H9 (cell line): ENCODE measurements at places on chromosomes 7 and 10.
A peak's percentile ranks its signal among the peaks of the same experiment; 100 is the strongest.

DNA sequence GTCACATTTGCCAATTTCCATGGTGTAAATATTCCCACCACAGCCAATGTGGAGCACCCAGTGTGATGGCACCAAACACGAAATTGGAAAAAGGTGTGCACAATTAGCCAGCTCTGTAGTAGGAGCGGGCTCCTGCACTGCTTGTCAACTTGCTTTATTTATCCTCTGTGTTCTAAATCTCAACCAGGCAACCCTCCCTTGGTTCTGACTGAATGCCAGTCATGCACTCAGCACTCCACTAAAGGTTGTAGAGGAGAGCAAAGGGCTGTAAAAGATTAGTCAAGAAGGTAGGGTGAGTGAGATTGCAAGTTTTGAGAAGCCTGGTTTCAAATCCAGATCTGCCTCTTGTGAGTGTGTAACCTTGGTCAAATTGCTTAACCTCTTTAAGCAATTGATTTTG is 71.5 kb upstream of the EGR2 start:
- no peak for DNase-seq

- DNase-seq = no peak
Observed at GRCh38 chr7:621572-622285, 102.1 kb upstream of the PDGFA start.

GRCh38 chr10:34606890-34607289 is 208.2 kb downstream of the PARD3 start:
- no peak for DNase-seq

GRCh38 chr10:112962343-112962742 is 12.3 kb downstream of the TCF7L2 start:
- no peak for DNase-seq

DNA sequence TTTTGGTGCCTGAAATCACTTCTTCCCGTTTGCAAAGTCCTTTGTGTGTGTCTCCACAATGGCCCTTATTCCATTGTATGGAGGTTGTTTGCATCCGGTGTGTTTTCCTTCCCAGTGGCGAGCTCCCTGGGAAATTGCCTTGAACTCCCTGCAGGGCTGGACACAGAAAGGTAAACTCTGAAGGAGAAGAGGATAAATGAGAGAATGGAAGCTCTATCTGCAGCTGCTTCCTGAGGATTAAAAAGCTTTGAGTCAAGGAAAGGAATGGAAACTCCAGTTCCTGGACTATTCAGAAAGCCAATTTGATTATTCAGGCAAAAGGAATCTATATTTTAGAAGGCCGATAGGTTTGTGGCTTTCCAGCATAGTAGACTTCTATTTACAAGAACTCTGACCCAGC is 4.4 kb upstream of the GRK5 start:
- no peak for DNase-seq

DNA sequence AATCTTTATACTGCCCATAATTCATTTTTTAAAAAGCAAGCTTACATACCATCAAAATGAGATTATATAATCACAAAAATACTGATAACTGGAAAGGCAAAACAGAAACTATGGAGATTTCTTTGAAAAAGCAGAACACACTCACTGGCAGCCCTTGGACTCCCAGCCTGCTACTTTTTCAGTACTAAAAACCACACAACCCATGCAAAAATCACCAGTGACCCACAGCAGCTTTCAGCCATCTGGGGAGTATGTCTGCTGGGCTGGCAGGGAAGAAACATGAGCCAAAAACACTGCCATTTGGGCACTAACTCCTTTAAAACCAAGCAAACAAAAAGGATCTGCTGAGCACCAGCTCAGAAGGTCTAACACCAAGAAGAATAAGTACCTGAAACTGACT is 80.0 kb upstream of the DDC start:
- DNase-seq = no peak

DNA sequence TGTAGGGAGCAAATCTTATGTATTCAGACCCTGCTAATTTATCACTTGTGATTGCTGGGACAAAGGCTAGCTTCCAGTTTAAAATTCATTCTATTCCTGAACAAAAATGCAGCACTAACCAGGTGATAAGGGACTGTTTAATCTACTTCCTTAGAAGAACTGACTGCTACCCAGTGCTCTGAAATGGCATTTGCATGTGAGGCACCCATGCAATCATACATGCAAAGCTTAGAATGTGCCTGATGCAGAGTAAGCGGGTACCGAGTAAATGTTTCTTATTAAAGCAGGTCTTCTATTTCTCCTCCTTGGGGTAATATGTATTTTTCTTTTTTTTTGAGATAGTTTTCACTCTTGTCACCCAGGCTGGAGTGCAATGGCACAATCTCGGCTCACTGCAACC is 54.5 kb downstream of the NEURL1 start:
- peak; percentile 7 for DNase-seq

DNA sequence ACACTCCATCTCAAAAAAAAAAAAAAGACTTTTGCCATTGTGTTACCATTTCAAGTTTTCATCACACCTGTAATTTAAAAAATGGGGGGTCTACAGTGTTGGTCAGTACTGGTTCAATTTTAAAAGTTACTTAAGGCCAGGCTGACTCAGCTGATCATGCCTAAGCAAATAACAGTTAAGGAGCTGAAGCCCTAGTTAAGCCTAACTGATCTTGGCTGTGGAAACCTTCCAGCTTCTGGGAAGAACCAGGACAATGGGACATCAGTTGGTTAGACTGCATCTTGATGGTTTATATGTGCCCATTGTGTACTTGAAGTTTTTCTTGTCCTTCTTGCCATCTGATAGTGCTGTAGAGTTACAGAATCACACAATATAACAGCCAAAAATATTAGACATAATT is 26.7 kb downstream of the VCL start:
- DNase-seq = no peak

DNA sequence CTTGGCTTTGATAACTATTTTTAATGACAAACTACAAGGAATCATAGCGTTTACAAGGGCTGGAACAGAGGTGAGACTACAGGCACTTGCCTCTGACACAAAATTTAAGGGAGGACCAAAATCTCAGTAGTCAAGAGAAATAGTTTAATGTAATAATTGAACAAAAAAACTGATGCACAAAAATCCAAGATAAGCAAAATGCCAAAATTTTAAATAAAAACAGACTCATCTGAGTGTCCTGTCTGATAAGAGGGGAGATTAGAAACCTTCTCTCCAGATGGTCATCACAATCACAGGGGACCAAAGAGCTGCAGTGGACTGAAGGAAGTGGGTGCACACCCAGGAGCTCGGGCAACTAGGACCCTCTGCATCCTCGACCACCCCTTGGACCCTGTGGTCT is 70.5 kb downstream of the PARD3 start:
- DNase-seq = no peak

- no peak for DNase-seq
Observed at GRCh38 chr7:65338346-65338745, 35.3 kb upstream of the ZNF92 start.

- no peak for DNase-seq
Observed at GRCh38 chr10:110284262-110284661, 20.5 kb downstream of the SMNDC1 start.

GRCh38 chr10:14953424-14954000 is 384 bp downstream of the DCLRE1C start:
- no peak for DNase-seq

- peak; percentile 83 for DNase-seq
Observed at GRCh38 chr10:93115661-93116383, 42.1 kb downstream of the CYP26A1 start.

- no peak for DNase-seq
Observed at GRCh38 chr7:22482503-22482902, 17.5 kb downstream of the STEAP1B start.

DNA sequence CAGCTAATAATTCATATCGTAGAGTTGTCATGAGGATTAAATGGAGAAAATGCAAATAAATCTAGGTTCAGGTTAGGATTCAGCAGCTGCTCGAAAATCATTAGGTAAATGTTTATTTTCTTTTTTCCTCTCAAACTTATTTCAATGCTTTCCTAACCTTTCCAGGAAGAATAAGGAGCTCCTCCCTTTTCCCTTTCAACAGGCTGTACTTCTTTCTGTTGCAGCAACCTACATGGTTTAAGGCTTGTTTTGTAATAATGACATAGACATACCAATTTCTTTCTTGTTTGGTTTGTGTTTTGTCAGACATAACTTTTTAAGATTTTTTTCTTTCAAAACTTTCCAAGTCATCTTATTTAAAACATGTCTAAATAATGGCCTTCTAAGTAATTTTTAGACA is 18.2 kb downstream of the GPR141 start:
- no peak for DNase-seq

- no peak for DNase-seq
Observed at GRCh38 chr7:104976966-104977636, 36.9 kb upstream of the KMT2E start.

- DNase-seq = no peak
Observed at GRCh38 chr10:90288391-90288933, 569.4 kb downstream of the HTR7 start.

GRCh38 chr10:15043674-15044073 is at the start of gene OLAH:
TSS of gene OLAH (plus strand) at chr10:15043943. CDS start at chr10:15047289, 3,346 bp downstream.
- DNase-seq = no peak

DNA sequence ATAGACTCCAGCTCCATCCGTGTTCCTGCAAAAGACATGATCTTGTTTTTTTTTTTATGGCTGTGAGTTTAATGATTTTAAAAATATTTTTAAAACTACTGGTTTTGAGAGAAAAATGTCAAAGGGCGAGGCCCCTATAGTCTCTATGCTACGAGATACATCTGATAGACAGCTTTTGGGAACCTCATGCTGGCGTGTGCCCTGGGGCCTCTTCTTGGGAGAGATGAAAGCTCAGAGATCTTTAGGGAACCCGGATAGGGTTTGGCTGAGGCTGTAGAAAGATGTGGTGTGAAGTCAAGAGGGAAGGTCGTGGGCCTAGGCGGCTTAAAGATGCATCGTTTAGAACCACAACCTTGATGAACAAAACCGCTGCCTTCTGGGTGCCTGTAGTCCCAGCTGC is 70.2 kb downstream of the PDIA4 start:
- DNase-seq = no peak

DNA sequence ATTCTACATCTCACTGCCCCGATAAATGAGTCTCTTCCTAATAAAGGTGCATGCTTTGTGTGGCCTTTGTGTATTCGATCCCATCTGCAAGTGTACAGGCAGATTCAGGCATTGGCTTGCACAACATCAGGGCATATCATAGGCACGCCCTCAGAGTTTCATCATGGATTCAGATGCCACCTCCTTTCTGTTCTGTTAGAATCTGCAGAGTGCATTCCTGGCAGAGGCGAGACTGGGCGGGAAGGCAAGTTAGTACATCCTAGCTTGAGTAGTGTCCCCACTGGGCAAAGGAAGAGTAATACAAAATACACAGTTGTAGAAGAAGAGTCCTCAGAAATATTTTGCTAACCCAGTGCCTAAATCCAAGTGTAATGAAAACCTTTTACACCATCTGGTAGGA is 346.5 kb upstream of the GALNT17 start:
- no peak for DNase-seq

- DNase-seq = no peak
Observed at GRCh38 chr10:79092292-79092896, 23.6 kb downstream of the ZMIZ1 start.

DNA sequence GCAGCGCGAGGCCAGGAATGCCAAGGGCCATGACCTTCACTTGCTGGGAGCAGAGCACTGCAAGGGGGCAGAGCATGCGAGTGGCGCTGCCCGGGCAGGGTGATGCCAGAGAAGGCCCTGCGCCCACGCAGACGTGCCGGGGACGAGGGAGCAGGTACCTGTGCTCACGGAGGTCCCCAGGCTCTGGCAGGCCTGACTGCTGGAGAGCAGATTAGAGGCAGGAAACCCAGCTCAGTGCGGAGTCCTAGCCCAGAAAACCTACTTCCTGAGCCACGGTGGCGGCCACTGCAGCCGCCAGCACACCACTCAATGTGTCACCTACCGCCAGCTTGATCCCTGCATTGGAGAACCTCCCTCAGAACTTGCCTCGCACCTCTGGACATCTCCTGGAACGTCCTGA is 148.4 kb downstream of the MAD1L1 start:
- DNase-seq = no peak

DNA sequence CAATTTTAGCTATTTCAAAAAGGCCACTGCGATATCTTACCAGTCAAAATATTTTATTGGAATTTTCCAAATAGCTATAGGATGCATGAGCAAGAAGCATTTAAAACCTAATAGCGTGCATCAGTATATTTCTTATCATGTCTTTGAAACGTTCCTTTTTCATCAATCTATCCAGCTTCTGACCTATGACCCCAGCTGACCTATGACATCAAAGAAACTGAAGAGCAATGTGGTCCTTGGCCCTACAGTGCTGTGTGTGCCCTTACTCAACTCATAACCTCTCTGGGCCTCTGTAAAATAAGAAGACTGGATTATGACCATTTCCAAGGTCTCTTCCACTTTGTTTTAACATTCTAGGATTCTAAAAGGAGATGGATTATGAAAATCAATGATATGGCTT is 118.2 kb downstream of the ZNF22 start:
- DNase-seq = no peak

- no peak for DNase-seq
Observed at GRCh38 chr10:1372212-1372611, 316.0 kb downstream of the WDR37 start.

GRCh38 chr10:113019096-113019495 is 69.0 kb downstream of the TCF7L2 start:
- no peak for DNase-seq

DNA sequence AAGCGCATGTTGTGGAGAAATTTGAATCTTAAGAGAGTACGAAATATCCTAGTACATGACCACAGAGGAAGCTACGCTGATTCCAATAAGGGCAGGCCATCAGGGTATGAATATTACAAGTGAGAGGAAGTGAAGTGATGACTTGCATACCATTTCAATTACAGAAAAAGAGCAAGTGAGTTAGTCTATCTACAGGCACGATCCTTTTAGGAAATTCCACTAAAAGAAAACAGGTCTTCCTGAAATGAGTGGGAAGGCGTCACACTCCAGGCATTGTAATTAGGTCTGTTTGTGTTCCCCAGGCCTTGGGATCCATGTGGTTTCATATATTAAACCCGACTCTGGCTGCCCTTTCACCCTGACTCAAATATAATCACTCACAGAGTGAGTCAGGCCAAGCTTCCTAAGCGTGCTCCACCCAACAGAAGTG is 152.5 kb downstream of the SEMA3A start:
- no peak for DNase-seq

- no peak for DNase-seq
Observed at GRCh38 chr7:148633761-148634160, 43.2 kb downstream of the C7orf33 start.

GRCh38 chr7:16846601-16847165 is 35.1 kb downstream of the AGR3 start:
- no peak for DNase-seq

DNA sequence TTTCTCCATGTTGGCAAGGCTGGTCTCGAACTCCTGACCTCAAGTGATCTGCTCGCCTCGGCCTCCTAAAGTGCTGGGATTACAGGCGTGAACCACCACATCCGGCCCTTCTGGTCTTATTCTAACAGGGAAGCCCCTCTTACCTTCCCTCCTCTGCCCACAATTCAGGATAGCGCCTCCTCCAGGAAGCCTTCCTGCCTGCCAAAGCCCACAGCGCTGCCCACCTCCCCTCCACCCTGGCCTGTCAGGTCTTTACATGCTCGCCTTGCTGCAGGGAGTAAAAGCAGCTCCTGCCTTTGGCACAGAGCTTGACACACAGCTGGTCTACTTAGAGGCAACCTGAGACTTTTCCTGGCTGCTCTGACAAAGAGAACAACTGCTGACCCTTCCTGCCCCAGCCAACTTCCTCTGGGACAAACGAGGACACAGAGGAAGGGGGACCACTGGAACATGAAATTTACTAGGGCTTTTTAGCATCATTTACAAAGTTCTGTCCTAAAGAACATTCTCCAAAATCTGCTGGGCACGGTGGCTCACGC is 13.2 kb downstream of the MLXIPL start:
- peak; percentile 57 for DNase-seq
